ENCODE measurements at places on chromosomes 4 and X.

DNA sequence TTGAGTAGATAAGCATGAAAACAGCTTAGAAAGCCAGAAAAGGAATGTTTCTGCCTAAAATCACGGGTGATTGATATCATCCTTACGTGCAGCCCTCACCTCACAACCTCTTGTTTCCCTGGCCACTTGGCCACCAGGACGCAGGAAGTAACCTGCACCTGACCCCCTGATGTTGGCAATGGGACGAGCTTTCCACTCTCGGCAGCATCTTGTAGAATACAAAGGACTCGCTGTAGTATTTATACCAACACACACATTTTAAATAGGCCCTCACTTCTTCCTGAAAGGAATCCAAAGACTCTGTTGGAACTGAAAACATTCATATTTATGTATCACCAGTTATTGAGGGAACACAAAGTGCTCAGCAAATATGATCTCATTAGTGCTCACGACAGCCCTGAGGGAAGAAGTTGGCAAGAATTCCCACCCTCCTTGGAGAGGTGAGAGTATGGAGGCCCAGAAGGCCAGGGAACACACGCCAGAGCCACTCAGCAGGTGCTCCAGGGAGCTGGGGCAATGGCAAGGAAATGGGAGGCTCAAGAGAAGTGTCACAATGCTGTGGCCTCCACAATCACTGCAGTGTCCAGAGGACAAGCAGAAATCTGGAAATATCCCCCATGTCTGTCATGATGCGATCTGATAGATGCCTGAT lies 103.3 kb upstream of the KIT start:
- no peak for DNase-seq

DNA sequence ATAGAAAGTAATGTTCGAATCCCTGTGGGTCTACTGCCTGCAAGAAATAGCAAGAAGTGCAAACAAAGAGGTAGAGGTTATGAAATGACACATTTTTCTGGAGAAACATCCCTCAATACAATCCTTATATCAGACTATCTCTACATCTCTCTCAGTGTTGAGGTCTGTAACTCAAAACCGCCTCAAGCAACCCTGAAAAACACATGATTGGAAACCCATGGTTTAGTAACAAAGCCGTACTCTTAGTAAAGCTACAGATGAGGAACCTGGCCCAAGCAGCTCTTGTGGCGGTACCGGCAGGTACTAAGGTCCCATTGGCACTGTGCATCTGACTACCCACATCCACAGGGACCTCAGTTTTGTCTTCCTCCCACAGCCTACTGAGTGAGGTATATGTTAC lies 53.9 kb downstream of the IRF2 start:
- no peak for DNase-seq

- DNase-seq: no peak
Measured at GRCh38 chr4:138307319-138307718, 65.2 kb upstream of the SLC7A11 start.

- DNase-seq: no peak
Measured at GRCh38 chrX:154325541-154325940, 29.9 kb downstream of the TKTL1 start.

DNA sequence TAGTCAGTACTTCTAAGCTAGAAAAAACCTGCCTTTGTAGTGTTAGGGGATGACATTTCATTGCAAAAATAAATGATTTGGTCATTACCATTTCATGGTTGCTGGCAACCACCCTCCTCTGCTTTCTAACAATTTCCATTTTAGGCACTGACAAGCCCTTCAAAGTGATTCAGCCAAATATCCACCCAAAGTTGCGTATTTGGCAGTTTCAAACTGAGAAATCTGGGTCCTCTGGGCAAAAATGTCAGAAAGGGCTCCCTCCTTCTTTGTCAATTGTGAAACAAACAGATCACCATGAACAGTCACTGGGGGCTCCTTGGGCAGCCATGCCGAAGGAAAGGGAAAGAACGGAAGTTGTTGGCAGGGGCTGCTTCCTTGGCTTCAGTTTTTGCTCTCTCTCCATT lies 33.0 kb downstream of the PLAC1 start:
- DNase-seq: no peak

DNA sequence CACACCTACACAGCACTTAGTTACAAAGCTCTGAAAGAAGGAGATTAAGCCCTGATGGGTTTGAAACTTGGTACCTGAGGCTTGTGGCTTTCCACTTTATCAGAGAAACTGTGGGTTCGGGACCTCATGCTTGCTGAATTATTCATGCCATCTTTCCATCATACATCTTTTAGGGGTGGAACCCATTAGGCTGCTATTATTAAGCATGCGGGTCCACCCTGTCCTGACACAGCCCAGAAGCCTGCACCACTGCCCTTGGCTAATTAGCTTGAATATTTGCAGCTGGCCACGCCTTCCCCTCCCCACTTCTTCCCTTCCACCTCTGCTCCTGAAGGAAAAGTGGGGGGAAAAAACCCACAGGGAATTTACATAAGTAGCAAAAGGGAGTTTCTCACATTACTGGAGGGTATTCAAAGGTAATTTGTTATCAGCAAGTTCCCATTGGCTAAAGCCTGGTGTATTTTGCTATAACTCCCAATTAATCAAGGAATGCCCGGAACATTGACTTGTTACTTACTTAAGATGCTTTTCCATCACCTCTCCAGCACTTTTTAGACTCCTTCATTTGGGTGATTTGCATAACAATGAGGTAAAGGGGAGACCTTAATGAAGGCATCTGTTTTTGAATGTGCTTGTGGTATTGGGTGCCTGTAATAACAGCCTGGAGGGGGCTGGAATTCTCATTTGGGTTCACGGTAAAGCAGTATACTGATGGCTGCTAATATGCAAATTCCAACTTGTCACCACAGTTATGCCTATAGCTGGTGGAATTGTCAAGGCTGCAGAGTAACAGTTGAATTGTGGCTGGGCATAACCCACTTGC lies 231.7 kb upstream of the GATB start:
- no peak for DNase-seq

GRCh38 chr4:101306225-101306624 lies 41.1 kb downstream of the PPP3CA start:
- no peak for DNase-seq

DNA sequence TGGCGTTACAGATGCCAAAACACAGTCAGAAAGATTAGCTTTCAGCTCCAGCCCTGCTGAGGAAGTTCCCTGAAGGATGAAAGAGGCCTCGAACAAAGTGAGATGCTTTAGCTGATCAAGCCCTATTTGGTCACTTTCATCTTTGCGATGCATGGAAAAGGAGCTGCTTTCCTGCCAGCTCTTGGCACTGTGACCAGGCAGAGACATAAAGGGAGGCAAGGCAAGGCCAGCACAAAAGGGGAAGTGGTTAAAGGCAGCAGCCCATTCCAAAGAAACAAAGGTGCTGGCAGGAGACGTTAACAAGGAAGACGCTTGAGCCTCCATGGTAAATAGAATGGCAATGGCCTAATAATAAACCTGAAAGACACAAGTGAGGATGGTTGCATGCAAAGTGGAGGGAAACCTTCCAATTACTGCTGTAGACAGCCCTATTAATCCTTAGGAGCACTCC lies 617.1 kb upstream of the INTU start:
- no peak for DNase-seq

- no peak for DNase-seq
Measured at GRCh38 chr4:111991163-111991562, 154.1 kb upstream of the FAM241A start.

DNA sequence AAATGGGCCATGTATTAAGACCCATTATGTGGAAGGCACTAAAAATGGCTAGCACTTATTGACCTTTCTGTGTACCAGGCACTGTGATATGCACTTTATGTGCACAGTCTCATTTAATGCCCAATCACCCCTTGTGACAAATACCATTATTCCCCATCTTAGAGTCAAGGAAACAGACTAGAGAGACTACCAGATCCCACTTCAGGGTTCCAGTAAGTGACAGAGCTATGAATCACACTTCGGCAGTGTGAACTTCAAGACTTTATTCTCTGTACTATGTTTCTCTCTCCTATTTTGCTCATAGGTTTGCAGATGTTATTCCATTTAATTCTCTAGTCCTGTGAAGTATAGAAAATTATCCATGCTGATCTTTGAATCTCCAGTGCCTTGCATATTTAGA lies 107.0 kb downstream of the NFKB1 start:
- DNase-seq: no peak
